ENCODE measurements at places on chromosomes 2 and 18.
A peak's percentile ranks its signal among the peaks of the same experiment; 100 is the strongest.

DNA sequence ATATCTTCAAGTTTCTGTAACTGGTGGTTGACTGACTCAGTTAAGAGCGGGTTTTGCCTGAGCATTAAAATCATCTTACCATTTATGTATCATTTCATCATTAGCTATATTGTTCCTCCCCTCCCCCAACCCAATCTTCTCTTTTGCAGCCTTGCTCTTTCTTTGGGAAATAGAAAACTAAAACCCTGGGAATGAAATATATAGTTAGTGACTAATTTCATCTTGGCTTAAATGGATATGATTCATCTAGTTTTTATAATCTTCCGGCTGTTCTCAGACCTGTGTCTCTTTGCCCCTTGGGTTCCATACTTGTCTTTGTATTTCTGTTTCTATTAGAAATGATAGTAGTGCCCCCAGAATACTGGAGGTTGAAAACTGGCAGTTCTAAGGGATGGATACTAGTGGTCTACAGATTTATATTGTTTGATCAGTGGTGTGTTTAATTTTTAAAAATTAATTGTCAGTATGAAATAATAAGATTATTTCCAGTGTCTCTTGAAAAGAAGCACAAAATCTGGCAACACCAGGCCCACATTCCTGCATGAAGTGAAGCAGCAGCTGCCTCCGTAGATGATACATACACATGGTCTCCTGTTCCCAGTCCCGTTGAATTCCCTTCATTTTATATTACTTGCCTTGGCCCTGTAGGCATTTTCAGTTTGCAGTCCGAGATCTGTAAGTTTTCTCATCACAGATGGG is 44.5 kb downstream of the PHLPP1 start:
- DNase-seq, result no peak

GRCh38 chr18:47883771-47884413 is 46.6 kb downstream of the SMAD2 start:
- peak; percentile 57 for DNase-seq

DNA sequence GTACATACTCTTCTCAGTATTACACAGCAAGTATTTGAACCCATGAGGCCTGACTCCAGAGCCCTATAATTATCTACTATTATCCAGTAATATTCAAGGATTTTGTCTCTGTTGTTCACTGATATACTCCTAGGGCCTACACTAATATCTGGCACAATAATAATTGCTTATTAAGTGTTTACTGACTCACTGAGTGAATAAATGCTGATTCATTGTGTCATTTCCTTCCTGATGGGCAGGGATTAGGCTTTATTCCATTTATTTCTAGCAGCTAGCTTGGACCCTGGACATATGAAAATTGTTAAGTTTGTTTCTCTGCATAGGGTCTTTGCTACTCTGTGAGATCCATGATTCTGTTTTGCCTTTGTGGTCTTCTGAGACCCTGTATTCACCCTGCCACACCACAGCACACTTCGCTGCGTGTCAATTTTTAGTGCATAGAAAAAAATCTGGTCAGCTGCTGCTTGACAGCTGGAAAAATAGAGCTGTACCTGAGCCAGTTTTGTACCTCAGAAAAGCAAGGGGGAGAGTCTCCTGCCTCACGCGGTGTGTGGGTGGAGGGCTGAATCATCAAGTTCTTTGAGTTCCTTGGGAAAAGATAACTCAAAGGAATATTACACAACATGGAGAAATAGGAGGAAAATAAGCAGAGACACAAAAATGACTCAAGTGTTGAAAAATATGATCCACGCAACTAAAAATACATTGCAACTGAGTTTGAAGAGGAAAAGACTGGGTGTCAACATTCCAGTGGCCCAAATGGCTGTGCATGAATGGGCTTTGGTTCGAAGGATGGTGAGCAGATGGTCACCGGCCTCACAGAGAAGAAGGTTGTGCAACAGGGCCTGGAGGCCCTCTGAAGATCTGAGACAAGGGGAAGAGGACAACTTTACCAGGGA is 18.9 kb upstream of the DPP4 start:
- no peak for DNase-seq

DNA sequence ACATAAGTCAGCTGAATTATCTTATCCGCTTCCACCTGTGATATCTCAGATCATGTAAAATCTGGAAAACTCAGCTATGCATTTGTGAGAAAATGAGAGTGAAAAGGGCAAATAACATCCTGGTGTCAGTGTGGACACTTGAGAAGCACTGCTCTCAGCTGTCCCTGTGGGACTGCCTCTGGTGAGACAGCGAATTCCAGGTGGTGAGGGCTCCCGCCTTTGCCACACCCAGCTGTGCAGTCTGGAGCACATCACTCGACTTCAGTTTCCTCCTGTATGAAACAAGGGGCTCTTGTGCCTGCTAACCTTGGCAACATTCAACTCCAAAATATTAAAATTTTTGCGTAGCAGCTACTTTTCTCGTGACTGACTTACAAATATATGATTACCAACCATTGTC is 194.9 kb upstream of the BOD1L2 start:
- DNase-seq, result no peak

GRCh38 chr2:104975851-104976250 is 62.0 kb upstream of the MRPS9 start:
- DNase-seq, result no peak

GRCh38 chr2:105731511-105731910 is 13.2 kb upstream of the NCK2 start:
- DNase-seq, result no peak

DNA sequence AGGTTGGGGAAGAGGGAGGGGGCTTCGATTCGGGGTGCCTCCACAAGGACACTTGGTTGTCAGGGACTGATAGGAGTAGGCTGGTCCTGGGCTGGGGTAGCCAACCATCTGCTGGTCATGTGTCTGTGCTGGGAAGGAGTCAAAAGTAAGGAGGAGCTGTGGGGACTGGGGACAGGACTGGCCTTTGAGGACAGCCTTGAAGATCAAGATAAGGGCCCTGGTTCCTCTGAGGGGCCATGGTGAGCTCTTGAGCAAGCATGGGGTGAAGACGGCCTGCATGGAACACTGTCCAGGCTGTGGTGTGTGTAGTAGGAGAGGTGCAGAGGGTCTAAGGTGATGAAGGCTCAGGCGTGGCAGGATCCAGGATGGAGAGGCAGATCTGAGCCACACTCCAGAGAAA is 1.7 kb downstream of the CYP27A1 start:
- DNase-seq, result no peak

GRCh38 chr2:102365763-102366162 is 10.2 kb downstream of the IL18R1 start:
- DNase-seq, result no peak

GRCh38 chr2:11014026-11014425 is 102.3 kb downstream of the KCNF1 start:
- no peak for DNase-seq

GRCh38 chr2:46717344-46718121 is 198.1 kb downstream of the MCFD2 start:
- DNase-seq, result no peak

DNA sequence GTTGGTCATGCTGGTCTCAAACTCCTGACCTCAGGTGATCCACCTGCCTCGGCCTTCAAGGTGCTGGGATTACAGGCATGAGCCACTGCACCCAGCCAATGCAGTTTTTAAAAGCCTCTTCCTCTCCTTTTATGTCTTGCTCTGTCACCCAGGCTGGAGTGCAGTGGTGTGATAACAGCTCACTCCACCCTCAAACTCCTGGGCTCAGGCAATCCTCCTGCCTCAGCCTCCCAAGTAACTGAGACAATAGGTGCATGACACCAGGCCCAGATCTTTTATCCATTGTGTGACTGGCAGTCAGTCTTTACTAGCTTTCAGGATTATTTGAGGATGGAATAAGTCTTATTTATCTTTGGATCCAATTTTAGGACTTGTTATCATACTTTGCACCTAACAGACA is 13.2 kb downstream of the KCTD18 start:
- DNase-seq, result no peak

- no peak for DNase-seq
Observed at GRCh38 chr18:35376393-35376741, 770 bp downstream of the ZNF396 start.

GRCh38 chr2:134107402-134107801 is 146.5 kb upstream of the MGAT5 start:
- no peak for DNase-seq

GRCh38 chr2:190578158-190579057 is 43.9 kb upstream of the NEMP2 start:
- DNase-seq, result peak; percentile 4

DNA sequence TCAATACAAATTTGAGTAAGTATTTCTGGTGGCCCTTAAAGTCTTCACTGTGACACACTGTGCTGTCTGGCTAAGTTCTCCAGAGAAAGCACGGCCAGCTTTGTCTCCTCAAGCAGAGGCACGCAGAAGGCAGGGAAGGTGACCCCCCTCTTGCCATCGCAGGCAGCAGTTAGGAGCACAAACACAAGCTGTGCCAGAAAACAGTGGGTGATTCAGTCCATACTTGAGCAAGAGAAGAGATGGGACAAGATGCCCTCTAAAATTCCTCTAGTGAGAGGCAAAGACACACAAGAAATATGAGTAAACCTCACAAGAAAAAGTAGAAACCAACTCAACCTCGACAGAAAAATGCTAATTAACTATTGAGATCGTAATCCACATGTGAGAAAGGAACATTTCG is 9.8 kb downstream of the MCEE start:
- no peak for DNase-seq

- DNase-seq, result no peak
Observed at GRCh38 chr2:106932644-106933043, 46.7 kb upstream of the ST6GAL2 start.

GRCh38 chr2:237758185-237758584 is 40.4 kb upstream of the RBM44 start:
- DNase-seq, result no peak

- DNase-seq, result no peak
Observed at GRCh38 chr2:9857814-9858729, 14.8 kb downstream of the TAF1B start.

DNA sequence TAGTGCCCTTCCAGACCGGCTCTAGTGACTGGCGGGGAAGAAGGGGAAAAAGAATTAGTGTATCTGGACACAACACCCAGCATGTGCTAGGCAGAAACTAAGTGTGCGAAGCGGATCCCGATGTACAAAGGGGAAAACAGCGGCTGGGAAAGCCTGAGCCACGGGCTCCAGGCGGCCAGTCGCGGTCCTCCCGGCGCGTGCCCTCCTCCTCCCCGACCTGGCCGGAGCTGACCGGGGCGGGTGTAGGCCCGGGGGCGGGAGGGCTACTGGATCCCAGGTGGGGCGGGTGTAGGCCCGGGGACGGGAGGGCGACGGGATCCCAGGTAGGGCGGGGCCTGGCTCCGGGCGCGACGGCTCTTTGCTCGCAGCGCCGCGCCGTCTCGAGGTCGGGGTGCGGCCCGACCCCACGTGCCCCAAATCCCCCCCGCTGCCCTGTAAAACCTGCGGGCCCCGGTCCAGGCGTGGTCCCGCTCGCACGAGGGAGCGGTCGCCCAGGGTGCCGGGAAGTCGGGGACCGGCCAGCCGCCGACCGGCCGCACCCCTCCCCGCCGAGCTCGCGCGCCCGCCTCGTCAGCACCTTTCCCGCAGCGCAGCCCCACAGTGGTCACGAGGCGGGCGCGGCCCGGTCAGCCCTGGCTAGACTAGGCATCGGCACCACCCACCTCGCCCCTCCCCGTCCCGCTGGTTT is 48.8 kb downstream of the C2orf42 start:
- DNase-seq, result peak; percentile 44

DNA sequence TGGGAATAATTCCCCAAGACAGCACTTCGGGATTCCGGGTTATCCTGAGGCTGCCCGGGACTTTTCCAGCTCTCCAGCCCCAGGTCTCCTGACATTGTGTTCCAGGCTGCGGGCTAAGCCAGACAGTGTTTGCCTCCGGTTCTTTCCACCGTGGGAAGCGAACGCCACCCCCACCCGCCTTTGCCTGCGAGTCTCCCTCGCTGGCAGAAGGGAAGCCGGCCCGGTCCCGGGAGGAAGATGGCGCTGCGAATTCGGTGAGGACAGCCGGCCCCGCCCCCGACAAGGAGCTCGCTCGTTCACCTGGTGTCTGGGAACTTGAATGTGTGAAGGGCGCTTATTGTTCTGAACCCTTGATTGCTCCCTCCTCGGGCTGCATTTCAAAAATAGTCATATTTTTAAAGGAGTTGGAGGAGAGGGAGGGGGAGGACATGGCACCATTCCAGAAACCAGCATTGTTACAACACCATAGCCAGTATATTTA is 2.9 kb downstream of the LRATD1 start:
- DNase-seq, result peak; percentile 4

DNA sequence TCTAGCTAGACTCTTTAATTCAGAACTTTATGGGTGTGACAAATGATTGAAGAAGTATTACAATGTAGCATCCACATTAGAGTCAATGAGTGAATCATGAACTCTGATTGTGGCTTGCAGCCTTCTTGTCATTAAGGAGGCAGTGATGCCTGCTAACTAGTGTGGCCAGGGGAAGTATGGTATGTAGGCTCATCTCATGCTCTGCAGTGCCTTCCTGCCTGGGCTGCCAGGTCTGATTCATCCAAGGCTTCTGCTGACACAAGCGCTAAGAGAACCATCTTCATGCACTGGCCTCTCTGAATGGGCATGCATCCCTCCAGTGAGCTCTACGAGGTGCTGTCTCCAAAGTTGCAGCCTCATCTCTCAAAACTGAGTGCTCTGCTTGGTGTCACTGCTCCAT is 144.3 kb downstream of the MTCL1 start:
- DNase-seq, result no peak

- no peak for DNase-seq
Observed at GRCh38 chr18:9513971-9514512, 38.7 kb downstream of the RALBP1 start.

DNA sequence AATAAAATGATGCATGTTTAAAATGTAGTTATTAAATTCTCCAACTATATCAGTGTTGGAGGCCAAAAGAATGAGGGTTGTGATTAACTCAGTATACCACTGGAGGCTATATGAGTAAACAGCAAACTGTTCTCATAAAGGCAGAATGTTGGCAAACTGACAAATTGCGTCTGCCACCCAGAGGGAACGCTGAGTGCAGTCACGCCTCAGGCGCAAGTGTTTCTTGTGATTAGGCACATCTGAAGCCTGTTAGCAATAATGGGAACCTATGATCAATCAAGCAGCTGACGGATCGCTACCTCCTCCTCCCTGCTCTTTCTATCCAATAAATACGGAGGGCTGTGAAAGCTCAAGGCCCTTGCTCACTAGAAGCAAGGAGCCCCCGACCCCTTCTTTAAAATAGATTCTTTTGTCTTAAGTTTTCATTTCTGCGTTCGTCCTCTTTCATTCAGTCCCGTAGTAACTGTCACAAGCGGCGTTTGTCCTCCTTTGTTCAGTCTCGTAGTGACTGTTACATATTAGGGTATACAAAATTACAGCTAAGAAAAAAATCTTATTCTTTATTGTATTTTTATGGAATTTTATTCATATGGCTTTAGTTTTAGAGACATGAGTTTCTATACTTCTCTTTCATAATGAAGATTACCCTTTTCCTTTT is 16.3 kb upstream of the RMND5A start:
- peak; percentile 81 for DNase-seq

Measured in A673 (cell line).